T follicular helper cell (primary cell): ENCODE measurements at places on chromosomes 7 and 10.

DNA sequence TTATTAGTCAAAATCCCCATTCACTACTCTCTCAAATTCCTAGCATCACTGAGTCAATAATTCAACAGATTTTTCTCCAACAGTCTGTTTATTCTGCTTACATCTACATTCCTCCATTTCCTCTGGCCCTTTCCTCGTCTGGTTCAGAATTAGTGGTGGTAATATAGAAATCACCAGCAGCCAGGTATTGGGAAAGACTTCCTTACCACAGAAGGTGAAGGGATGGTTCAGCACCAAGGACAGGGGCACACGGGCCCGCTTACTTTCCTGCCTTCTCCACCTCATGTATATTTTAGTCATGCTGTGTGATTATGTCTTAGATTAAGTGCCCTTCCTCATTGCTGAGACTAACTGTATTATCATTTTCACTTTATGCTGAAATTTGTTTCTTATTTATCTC lies 70.4 kb upstream of the APBB1IP start:
- DNase-seq: no peak

GRCh38 chr10:108544500-108545120 lies 1378.7 kb downstream of the XPNPEP1 start:
- no peak for DNase-seq

DNA sequence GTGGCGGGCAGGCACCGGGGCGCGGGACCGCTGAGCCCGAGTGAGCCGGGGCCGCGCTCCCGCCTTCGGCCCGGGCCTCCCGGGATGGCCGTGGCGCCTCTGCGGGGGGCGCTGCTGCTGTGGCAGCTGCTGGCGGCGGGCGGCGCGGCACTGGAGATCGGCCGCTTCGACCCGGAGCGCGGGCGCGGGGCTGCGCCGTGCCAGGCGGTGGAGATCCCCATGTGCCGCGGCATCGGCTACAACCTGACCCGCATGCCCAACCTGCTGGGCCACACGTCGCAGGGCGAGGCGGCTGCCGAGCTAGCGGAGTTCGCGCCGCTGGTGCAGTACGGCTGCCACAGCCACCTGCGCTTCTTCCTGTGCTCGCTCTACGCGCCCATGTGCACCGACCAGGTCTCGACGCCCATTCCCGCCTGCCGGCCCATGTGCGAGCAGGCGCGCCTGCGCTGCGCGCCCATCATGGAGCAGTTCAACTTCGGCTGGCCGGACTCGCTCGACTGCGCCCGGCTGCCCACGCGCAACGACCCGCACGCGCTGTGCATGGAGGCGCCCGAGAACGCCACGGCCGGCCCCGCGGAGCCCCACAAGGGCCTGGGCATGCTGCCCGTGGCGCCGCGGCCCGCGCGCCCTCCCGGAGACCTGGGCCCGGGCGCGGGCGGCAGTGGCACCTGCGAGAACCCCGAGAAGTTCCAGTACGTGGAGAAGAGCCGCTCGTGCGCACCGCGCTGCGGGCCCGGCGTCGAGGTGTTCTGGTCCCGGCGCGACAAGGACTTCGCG lies 534 bp downstream of the FZD9 start:
- no peak for DNase-seq

GRCh38 chr10:116489460-116489859 lies 56.3 kb upstream of the PNLIP start:
- DNase-seq: no peak

GRCh38 chr7:100837099-100837836 lies 9.9 kb upstream of the EPHB4 start:
- peak; percentile 56 for DNase-seq

- no peak for DNase-seq
Observed at GRCh38 chr7:108285778-108286177, 155.6 kb upstream of the LAMB4 start.

GRCh38 chr7:158355456-158356065 lies 232.1 kb downstream of the PTPRN2 start:
- DNase-seq: no peak

- DNase-seq: peak; percentile 22
Observed at GRCh38 chr10:60732198-60732806, 46.0 kb upstream of the CDK1 start.

- no peak for DNase-seq
Observed at GRCh38 chr7:24201226-24201625, 82.8 kb upstream of the NPY start.

DNA sequence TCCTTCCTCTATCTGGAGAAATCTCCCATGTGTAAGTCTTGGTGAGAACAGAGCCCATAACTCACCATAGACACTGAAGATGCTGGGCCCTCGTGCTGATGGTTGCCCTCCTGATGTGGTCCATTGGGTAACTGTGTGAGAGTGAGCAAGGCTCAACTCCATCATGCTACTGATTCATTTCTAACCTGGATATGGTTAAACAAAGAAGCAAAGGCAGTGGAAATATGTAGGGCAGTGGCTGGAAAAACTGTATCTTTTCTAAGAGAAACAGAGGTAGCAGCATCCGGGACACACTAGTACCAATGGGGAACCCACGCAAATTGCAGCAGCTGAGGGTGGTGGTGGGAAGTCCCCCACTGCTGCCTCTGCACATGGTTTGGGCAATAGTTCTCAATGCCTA lies 221.7 kb downstream of the KLF6 start:
- no peak for DNase-seq

- DNase-seq: no peak
Observed at GRCh38 chr10:126372396-126372795, 15.9 kb downstream of the ADAM12 start.

- DNase-seq: no peak
Observed at GRCh38 chr7:18671176-18671575, 175.6 kb downstream of the HDAC9 start.

DNA sequence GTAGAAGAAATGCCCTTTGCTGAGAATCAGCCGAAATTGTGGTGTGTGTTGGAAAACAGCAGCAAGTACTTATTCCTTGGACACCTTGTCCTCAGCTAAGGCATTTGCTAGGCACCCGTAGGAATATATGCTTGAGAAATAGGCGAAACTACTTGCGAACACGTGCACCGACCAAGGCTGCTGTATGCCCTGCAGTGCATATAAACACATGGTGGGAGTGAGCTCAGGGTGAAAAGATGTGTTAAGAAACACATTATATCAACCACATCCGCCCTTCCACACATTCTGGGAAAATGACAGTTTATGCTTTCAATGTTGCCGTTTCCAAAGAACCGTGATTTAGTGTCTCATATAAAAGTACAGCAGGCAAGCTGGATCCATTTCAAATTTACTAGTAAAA lies 199.2 kb downstream of the JCAD start:
- no peak for DNase-seq

- DNase-seq: no peak
Observed at GRCh38 chr7:131358636-131359035, 31.0 kb downstream of the MKLN1 start.

GRCh38 chr10:66782144-66782543 lies 143.7 kb upstream of the LRRTM3 start:
- DNase-seq: no peak

- no peak for DNase-seq
Observed at GRCh38 chr7:156460858-156461627, 179.5 kb upstream of the RNF32 start.

GRCh38 chr7:374706-375311 lies 84.8 kb downstream of the FOXL3 start:
- DNase-seq: no peak

DNA sequence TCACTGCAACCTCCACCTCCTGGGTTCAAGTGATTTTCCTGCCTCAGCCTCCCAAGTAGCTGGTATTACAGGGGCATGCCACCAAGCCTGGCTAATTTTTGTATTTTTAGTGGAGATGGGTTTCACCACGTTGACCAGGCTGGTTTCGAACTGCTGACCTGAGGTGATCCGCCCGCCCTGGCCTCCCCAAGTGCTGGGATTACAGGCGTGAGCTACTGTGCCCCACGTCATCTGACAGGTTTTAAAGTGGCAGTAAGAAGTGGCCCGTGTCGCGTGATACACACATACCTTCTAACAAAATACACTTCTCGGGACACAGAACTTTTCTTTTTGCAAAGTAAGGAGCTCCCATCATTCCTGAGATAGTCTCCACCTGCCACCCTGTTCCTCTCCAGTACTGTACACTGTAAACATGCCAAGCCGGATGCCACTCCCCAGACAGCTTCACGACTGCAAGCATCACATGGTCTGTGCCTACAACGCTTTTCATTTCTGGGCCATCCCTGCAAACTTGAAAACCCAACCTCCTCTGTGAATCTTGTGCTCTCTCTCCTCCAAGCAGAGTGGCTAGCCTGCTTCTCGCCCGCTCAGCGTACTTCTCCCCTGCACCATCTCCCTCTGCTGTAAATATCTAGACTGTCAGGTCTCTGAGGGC lies 256.3 kb upstream of the KLF14 start:
- DNase-seq: peak; percentile 41

DNA sequence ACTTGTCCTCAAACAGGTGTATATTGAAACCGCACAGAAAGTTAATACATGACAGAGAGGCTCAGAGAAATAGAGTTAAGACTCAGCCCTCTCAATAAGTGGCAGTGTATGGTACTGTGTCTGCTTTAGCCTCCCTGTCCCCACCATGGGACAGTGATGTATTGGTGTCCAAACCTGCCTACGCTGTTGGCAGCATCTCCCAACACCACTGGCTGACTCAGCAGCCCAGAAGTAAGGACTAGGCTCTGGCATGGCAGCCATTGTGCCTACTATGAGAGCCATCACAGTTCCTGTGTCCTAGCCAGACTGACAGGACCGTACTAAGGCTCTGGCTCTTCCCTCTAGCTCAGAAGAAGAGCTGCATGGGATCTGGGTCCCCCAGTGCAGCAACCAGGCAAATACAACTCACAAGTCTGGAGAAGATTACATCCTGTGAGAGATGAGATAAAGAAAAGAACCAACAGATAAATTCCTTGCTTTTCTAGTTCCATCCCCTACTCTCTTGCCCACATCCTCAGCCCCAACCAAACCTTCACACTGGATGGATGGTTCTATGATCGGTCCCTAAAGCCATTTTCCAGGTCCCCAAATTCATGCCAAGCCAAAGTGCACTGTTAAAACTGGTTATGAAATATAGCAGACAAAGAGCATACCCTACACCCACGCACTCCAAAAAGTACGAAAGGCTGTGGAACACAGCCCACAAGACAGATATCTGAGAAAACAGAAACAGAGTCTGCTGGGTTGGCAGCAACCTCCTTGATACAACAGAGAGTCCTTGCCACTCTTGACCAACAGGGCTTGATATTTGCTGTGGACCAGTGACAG lies 44.1 kb upstream of the DMTF1 start:
- DNase-seq: no peak

- DNase-seq: no peak
Observed at GRCh38 chr7:139698278-139698677, 79.5 kb downstream of the HIPK2 start.

DNA sequence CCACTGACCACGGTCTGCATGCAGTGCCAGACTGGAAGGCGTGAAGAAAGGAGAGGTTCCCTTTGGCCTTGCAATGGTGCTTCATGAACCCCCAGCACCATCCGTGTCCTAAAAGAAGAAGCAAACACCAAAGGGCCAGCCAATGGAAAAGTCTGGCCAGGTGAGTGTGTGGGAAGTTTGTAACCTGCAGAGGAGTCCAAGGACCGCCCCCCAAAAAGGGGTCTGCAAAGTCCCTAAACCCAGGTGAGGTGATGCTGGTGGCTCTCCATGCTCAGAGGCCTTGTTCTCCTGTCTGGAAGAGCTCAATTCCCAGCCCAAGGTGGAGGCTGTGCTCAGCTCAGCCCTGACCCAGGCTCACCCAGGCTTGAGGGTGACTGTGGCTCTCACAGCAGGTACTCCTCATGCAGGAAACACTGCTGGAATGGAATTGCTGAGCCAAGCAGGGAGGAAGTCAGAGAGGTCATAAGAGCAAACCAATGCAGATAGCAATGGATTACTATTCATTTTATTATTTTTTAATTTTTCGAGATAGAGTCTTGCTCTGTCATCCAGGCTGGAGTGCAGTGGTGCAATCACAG lies 52.4 kb upstream of the NANOS1 start:
- DNase-seq: no peak

- no peak for DNase-seq
Observed at GRCh38 chr10:51960494-51960895, 261.1 kb upstream of the CSTF2T start.

- no peak for DNase-seq
Observed at GRCh38 chr7:30201161-30201666, 66.4 kb downstream of the MTURN start.

- DNase-seq: no peak
Observed at GRCh38 chr10:91536111-91536510, 96.8 kb downstream of the PPP1R3C start.

DNA sequence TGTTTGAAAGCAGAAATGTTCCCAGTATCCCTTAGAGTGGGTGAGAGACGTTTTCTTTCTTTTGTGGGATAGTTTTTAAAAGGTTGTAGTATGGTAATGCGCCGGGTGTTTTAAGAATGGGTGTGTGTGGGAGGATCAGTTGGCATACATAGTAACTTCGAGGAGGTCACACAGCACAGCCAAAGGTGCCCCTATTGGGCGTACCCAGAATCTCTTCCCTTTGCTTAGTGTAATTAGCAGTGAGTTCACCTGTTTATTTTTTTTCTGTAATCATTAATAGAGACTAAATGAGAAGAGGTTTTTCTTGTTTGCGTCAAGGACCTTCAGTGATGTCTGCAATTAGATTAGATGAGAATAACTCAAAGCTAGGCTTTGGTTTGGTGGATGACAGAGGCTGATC lies 1.5 kb downstream of the PLEKHA8 start:
- DNase-seq: no peak

GRCh38 chr7:149104749-149105148 lies 14.2 kb upstream of the ZNF786 start:
- DNase-seq: no peak

DNA sequence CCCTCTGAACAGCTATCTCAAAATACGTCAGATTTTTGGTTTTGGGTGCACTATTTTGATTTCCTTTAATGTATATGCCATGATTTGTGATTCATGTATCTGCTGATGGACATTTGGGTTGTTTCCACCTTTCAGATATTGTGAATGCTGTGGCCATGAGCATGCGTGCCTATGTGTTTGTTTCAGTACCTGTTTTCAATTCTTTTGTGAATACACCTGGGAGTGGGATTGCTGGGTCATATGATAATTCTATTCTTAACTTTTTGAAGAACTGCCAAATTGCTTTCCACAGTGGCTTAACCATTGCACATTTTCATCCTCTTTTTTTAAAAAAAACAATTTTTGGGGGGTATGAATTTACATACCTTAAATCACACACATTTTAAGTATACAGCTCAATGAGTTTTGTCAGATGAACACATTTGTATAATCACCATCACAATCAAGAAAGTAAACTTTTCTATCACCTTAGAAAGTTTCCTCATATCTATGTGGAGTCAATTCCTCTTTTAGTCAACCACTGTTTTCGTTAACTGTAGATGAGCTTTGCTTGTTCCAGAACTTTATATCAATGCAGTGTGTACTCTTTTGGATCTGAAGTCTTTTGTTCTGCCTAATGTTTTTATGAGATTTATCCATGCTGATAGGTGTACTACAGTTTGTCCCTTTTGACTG lies 36.9 kb downstream of the CYP26A1 start:
- no peak for DNase-seq

GRCh38 chr7:158097453-158098124 lies 490.0 kb downstream of the PTPRN2 start:
- no peak for DNase-seq

GRCh38 chr7:129801882-129802281 lies 150.9 kb downstream of the UBE2H start:
- no peak for DNase-seq

- DNase-seq: no peak
Observed at GRCh38 chr7:13945670-13946069, 43.8 kb downstream of the ETV1 start.
